ENCODE measurements at places on chromosomes 4 and X.

- DNase-seq = no peak
These were observed 135.8 kb downstream of the HS6ST2 start for GRCh38 chrX:132822634-132823012.

GRCh38 chr4:170723171-170723570 is 633.4 kb upstream of the AADAT start:
- no peak for DNase-seq

GRCh38 chr4:52982255-52982945 is 120.3 kb downstream of the RASL11B start:
- peak; percentile 18 for DNase-seq

DNA sequence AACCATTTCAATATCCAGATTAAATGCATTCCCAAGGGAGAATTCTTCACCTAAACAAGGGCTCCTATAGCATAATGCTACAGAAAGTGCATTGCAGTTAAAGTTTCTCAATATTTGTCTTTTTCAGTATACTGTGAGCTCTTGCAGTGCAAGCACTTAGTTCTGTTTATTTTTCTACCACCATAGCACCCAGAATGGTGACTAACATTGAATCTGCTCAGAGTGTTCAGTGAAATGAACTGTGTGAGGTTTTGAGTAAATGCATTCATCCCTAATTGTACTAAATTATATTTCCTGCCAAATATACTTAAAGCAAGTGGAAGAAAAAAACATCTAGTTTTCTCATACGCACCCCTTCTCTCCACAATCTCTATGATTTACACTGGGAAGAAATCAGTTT is 383.9 kb downstream of the PCDH7 start:
- no peak for DNase-seq

DNA sequence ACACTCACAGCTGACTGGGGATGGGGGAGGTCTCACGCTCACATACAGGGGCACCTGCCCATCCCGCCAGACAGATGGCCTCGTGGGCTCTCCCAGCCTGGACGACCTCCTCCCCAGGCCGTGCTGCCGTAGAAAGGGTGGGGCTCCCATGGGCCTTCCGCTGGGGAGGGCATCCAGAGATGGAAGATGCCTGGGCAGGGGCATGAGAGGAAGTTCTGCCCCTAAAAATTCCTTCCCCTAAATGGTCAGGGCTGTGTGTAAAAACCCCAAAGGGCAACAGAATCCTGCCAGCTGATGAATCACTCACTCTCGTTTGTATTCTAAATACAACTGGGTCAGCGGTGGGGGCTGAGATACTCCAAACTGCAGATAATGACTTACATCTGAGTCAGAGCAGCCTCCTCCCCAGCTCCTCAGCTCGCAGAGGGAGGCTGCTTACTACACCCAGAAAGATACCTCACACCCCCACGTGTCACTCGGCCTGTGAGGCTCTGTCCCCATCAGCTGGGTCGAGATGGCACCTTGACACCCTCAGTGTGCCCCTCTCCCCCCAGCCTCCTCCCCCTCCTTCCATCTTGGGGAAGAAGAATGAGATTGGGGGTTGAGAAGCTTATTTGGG is 10.1 kb downstream of the WDR1 start:
- no peak for DNase-seq
